H1 (cell line): ENCODE measurements at places on chromosomes 7 and 10.

GRCh38 chr7:117667456-117667855 is 187.6 kb downstream of the CFTR start:
- no peak for DNase-seq

GRCh38 chr7:92404170-92404614 is 43.1 kb upstream of the GATAD1 start:
- DNase-seq = no peak

DNA sequence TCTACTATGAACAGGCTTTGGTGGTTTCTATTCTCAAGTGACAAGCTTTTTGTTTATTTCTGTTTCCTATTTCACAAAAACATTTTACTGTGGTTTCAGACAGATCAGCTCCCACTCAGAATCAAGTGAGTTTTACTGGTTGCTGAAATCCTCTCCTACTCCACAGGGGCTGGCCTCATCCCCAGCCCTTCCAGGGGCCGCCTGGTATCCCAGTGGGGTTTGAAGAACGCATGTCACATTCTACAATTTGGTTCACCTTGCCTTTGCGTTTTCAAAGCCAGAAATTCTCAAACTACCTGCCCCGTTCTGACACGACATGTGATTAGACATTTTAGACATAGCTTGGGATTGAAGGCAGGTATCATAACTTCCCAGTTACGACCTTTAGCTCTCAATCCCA is 160.9 kb upstream of the AGK start:
- DNase-seq = no peak

- no peak for DNase-seq
Observed at GRCh38 chr10:126397640-126398382, 9.5 kb upstream of the ADAM12 start.

DNA sequence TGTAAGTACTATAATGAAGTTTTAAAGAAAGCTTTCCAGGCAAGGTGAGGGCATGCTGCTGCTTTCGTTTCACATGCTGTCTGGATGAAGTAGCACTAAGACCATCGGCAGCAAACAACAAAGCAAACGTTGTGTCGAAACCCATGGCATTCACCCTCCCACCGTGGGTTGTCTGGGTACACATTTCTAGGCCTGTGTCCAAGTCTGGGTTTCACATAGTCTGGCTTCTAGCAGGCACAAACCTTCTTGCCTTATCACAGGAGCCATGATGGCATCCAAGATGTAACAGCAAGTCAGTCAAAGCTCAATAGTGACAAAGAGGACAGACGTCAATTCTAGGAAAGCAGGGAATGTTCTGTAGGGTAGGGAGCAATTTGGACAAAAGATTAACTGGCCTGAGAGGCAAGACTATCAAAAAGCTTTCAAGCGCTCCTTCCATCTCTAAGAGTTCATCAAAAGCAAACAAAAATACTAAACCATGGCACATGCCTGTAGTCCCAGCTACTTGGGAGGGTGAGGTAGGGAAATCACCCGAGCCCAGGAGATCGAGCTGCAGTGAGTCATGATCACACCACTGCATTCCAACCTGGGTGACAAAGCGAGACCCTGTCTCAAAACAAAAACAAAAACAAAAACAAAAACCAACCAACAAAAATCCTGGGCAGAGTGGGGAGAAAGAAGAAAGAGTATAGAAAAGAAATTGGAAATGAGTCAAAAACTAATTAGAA is 42.7 kb downstream of the PAXIP1 start:
- DNase-seq = no peak

DNA sequence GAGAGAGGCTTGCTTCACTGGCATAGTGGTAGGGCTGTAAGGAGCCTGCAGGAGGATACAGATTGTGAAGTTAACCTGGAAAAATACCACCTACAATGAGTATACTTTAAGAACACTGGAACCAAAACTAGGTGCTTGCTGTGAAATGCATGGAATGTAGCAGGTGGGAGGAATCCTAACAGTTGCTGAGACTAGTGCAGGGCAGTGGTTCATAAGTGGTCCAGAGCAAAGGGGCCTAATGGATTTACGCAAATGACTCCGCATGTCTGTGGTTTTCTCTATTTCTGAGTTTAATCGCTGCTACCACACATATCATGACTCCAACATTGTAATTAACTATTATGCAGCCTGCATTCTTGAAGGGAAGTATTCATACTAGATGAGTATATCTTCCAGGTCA is 218.4 kb downstream of the CHRM2 start:
- DNase-seq = no peak

DNA sequence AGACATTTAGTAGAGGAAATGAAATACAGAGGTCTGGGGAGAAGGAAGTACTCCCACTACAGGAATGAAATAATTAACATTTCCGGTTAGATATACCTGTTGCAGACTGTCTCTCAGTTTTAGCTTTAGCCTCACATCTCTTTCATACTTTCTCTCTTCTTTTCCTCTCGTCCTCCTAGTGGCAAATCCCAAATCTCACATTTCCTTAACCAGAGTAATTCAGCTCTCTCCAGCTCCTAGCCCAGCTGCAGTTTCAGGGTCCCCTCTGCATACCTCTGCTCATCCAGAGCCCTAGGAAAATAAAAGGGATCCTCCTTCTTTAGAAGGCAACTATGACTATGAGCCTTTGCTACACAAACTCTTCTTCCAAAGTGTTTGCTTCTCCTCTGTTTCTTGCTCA is 643.2 kb downstream of the PHTF2 start:
- DNase-seq = no peak

DNA sequence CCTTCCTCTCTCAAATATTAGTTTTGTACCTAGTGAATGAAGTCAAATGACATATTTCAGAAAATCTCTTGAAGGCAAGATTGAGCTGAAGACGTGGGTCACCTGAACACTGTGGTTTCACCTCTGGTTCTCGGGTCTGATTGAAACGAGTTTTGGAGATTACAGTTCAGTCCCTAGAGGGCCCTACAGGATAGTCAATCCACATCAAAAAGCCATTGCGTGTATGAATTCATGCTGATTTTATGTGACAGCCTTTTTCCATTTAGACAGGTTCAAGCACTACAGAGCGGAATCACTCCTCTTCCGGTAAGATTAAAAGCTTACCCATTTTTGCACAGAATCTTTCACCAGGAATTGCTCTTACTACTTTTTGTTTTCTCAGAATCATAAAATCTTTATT is 62.2 kb downstream of the VIM start:
- no peak for DNase-seq

GRCh38 chr7:142332421-142332820 is 74.6 kb upstream of the PRSS58 start:
- no peak for DNase-seq

GRCh38 chr7:29184599-29184998 is 10.0 kb upstream of the CHN2 start:
- DNase-seq = no peak

GRCh38 chr7:63071920-63072319 is 926.7 kb upstream of the ZNF722 start:
- DNase-seq = no peak

- peak; percentile 62 for DNase-seq
Observed at GRCh38 chr10:29585488-29585976, 49.2 kb downstream of the SVIL start.

- peak; percentile 66 for DNase-seq
Observed at GRCh38 chr7:30548845-30549244, 44.2 kb upstream of the GGCT start.

- no peak for DNase-seq
Observed at GRCh38 chr10:22643775-22644174, 70.6 kb downstream of the PIP4K2A start.

DNA sequence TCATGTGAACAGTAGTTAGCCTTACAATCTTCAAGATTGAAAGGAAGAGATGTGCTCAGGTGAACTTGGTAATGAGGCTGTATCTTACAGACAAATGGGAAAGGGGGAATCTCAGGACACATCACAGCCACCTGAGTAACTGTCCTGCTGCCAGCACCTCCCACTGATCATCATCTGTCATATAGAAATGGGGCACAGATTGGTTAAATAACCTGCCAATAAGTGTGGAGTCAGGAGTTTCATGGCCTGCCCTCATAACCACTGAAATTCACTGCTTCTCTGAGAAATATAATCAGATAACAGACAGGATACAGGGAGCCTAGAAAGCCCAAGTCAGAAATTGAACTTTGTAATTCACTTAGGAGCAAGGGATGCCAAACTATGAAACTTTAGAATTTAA is 64.9 kb upstream of the TAS2R16 start:
- no peak for DNase-seq

DNA sequence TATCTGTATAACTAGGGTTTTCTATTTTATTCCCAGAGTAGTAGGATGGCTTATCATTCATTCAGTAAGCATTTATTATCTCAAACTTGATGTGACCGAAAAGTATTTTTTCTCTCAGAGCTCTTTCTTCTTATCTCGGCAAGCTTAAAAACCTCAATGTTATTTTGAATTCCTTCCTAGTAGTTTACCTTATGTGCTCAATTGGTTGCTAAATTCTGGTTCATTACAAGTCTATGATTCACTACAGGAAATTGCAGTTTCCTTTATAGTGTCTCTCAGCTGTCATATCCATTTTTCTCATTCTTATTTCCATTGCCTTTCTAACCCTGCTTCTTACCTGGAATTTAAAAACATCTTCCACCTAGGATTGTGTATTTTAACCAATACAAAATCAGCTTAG is 12.6 kb upstream of the ICA1 start:
- no peak for DNase-seq

GRCh38 chr10:52488606-52489485 is 174.8 kb downstream of the DKK1 start:
- no peak for DNase-seq

GRCh38 chr10:132351611-132352010 is 19.6 kb downstream of the LRRC27 start:
- DNase-seq = no peak
